Suppressor macrophage treated with lipopolysaccharide for 4 hours (primary cell): ENCODE measurements at places on chromosomes 2 and 18.
A peak's percentile ranks its signal among the peaks of the same experiment; 100 is the strongest.

GRCh38 chr2:842151-842803, 108.4 kb upstream of the SNTG2 start:
- DNase-seq, result no peak

DNA sequence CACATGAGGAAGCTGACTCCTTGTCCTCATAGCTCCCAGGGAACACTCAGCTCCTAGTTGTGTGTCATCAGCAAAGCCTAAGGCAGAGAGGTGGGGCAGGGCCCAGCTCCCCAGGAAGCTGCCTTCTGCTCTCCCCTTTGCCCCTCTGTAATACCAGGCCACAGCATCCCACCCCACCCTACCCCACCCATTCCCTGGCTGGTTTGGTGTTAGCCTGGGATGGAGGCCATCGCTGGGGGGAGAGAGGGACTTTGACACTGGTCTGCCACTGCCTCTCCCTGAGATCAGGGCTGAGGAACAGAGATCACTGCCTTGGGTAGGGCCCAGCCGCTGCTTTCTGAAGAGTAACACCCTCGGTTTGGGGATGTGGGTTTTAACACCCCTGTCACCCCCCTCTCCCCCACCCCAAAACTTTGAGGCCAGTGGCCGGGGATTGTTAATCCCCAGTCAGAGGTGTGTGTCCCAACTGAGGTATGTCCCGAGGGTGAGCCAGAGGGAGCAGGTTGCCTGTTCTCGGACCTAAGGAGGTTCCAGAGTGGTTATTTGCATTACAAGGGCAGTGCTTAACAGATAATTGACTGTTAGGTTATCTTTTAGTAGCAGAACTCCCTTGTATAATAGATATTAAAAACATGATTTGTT, 41.4 kb downstream of the TET3 start:
- peak; percentile 59 for DNase-seq

GRCh38 chr2:11680901-11681721, 11.1 kb upstream of the NTSR2 start:
- no peak for DNase-seq

DNA sequence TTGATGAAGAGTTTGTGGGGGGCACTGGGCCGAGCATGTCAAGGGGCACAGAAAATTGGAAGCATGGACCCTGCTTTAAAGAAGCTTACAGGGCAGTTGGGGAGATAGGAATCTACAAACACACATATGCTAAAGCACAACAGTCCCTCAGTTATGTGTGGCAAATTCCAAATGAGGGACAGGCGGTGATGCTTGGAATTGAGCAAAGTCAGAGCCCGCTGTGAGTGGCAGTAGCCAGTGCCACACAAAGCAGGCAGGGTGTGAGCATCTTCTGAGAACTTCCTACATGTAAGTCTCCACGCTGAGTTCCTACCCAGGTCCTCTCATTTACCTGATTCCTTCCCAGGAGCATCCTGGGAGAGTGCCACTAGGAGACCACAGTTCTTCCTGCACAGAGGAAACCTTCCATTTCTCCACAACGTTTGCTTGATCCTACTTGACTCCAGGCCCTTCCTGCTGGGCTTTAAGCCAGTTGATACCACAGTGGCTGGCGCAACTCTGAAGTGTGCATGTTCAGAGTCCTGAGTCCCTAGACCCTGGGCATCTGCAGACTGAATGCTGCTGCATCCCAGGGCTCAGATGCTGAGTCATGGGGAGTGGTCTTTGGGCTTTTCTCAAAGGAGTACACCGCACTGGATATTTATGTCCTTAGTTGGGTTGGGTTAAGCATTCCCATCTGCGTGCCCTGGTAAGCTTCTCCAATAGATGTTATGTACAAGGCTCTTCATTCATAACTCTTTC, 287.3 kb upstream of the REV1 start:
- DNase-seq, result no peak

DNA sequence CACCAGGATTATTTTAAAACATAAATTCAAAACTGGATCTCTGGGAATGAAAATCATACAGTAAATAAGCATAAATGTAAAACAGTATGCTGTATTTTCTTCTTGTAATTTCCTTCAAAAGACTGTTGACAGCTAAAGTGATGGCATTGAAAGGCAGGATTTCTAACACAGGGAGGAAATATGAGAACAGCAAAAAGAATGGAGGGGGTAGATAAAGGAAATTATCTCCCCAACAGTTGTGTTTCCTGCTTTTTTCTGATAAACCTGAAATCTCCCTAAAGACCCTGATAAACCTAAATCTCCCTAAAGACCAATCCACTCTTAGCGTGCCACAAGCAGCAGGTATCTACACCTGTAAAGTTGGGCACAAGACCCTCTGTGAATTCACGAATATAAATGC, 50.8 kb downstream of the PIAS2 start:
- no peak for DNase-seq

DNA sequence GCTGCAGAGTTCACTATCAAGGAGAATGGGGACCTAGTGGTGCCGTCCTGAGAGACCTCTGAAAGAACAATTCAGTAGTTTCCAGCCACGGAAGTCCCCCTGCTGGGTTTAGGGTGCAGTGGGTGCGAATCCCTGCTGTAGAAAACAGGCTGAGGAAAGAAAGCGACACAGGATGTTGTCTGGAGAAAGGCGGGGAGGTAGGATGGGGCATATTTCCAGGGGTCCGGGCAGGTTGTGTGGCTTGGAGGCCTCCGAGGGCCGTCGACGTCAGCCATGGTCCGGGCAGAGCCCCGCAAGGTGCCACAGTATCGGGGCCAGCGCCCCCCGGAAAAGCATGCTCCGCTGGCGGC, 807 bp upstream of the CREB1 start:
- DNase-seq, result peak; percentile 48

DNA sequence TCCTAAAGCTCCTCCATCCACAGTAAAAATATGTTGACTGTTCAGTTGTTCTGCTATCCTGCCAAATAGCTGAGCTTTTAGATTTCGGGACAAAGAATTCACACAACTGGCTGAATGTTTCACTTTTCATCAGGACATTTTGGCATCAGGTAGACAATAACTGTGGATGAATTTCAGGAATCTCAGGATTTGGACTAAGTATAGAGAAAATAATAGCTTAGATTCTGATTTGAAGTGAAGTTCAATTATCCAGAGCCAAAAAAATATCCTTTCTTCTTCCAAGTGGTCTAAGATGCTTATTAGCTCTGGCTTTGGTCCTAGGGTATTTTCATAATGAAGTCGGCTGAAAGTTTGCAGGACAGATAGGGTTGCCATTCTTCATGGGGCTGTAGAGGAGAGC, 16.1 kb downstream of the KCNE4 start:
- no peak for DNase-seq

DNA sequence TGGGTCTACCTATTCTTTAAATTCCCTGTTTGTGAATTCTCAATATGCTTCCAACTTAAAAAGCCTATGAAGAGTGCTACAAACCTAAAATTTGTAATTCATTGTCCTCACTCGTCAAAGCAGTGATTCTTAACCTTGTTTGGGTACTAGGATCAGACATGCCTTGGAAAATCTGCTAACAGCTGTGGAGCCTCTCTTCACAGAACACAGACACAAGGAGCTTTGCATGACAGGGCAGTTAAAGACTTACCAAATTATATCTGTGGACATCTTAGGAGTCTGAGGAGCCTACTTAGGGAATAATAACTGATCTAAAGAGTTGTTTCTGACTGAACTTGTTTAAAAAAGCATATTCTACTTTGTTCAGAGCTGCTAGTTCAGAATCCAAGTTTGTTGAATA, 38.1 kb downstream of the TMEM87B start:
- no peak for DNase-seq

- DNase-seq, result no peak
Observed at GRCh38 chr2:501130-501529, 176.1 kb downstream of the TMEM18 start.

GRCh38 chr2:190093793-190094192, 31.3 kb upstream of the MSTN start:
- DNase-seq, result peak; percentile 64

- no peak for DNase-seq
Observed at GRCh38 chr2:234835738-234836137, 116.1 kb upstream of the SH3BP4 start.

DNA sequence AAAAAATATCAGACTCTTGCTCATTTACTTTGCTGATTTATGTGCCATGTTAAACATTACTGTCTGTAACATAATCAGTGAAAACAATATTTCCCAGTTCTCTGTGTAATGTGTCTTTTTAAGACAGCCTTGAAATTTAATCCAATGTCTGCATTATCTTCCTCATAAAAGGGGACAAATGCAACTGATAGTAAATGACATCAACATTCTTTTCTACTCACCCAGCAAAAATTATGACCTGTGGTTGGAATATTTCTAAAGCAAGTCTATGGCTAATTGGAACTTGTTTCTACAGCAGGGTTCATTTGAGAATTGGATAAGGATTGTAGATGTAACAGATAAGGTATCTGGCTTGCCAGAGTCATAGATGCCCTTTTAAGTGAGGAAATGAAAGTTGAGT, 34.8 kb downstream of the C1D start:
- DNase-seq, result no peak

GRCh38 chr2:205284334-205284733, 398.0 kb upstream of the NRP2 start:
- no peak for DNase-seq

DNA sequence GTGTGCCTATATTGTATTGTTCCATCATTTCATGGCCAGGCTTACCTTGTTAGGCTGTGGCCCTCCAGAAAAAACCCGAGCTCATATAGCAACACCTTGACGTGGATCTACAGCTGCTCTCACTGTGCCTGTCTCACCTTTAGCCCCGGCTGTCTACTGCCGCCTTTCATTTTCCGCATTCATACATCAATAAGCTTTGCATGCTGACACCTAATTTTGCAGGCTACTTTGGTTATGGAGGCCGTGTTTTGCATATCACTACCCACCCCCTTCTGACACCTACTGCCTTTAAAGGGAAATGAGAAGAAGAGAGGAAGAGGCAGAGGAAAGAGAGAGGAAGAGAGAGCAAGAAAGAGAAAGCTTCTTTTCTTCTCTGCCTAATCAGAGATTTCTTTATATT, 702.9 kb downstream of the BCL11A start:
- no peak for DNase-seq

- DNase-seq, result no peak
Observed at GRCh38 chr18:58966704-58967103, 102.0 kb downstream of the ZNF532 start.

- DNase-seq, result no peak
Observed at GRCh38 chr2:20509770-20510490, 63.1 kb downstream of the RHOB start.

- peak; percentile 39 for DNase-seq
Observed at GRCh38 chr2:219457784-219458369, 23.2 kb downstream of the SPEG start.

GRCh38 chr2:165113414-165113813, 90.4 kb downstream of the SCN3A start:
- DNase-seq, result no peak

- no peak for DNase-seq
Observed at GRCh38 chr18:51686590-51686989, 489.1 kb upstream of the MEX3C start.

DNA sequence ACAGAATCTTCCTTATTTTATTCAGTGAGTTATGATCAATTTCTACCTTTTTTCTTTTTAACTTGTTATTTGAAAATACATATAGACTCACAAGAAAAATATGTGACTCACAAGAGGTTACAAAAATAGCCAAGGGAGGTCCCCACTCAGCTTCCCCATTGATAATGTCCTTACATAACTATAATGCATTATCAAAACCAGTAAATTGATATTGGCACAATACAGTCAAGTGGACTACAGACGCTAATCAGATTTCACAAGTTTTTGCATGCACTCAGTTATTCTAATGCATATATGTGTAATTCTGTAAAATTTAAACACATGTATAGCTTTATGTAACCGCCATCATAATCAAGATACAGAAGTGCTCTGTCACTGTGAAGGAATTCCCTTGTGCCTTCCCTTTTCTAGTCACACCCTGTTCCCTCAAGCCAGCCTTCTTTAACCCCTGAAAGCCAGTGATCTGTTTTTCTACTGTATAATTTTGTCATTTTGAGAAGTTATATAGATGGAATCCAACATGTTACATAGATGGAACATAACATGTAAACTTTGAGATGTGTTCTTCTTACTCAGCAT, 118.4 kb downstream of the ALMS1 start:
- DNase-seq, result no peak

- DNase-seq, result no peak
Observed at GRCh38 chr2:65786007-65786717, 353.8 kb upstream of the SPRED2 start.

- no peak for DNase-seq
Observed at GRCh38 chr2:30871980-30872789, 64.9 kb upstream of the CAPN13 start.

GRCh38 chr2:109692013-109692743, 78.0 kb downstream of the SOWAHC start:
- DNase-seq, result peak; percentile 67

GRCh38 chr2:225124311-225125017, 82.2 kb upstream of the DOCK10 start:
- no peak for DNase-seq

- DNase-seq, result no peak
Observed at GRCh38 chr2:119795309-119796303, 35.9 kb downstream of the PTPN4 start.

GRCh38 chr2:77831898-77832297, 309.7 kb upstream of the LRRTM4 start:
- DNase-seq, result no peak

DNA sequence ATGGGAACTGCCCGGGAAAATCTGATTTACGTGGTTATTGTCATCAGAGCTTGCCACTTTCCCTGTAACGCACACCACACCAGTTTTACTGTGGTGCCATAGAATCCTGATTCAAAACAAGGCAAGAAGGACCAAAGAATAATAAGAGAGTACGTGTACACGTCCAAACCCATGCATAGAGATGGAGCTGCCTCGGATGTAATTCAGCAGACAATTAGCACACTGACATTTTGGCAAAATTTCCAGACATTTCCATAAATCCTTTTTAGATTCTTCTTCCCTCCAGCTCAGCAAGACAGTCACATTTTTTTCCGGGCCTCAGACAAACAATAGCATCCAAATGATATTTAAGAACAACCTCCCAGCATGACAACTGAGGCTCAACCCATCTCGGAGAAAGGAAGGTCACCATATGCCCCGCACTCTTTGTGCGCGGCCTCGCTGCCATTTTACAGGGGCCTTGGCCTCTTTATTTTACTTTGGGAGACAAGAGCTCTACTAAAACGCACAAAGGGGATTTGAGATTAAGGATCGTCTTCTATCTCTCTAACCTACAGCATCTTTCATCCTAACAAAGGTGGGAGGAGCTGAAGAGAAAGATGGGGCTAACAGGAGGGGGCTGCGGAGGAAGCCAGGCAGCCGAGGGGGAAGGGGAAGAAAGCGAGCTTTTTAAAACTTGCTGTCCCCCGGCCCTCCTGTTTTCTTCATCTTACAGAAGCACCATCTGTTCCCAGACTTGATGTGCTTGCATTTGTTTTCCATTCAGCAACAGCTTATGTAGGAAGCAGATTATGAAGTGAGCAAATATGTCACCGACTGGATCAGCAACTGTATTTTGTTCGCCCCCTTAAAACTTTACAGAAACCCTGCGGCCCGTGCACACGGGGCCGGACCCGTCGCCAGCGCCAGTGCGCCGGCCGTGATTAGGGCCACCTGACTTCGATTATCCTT, 61.0 kb downstream of the CDCA7 start:
- no peak for DNase-seq
